ENCODE measurements at places on chromosomes 16 and 17.

- DNase-seq, result no peak
Observed at GRCh38 chr17:78125976-78126894, 2.3 kb downstream of the TMC6 start.

- no peak for DNase-seq
Observed at GRCh38 chr16:77500934-77501664, 66.3 kb upstream of the ADAMTS18 start.

- peak; percentile 45 for DNase-seq
Observed at GRCh38 chr17:66508896-66509844, 206.8 kb downstream of the PRKCA start.

GRCh38 chr17:530851-531250 lies 178.2 kb upstream of the RPH3AL start:
- no peak for DNase-seq

DNA sequence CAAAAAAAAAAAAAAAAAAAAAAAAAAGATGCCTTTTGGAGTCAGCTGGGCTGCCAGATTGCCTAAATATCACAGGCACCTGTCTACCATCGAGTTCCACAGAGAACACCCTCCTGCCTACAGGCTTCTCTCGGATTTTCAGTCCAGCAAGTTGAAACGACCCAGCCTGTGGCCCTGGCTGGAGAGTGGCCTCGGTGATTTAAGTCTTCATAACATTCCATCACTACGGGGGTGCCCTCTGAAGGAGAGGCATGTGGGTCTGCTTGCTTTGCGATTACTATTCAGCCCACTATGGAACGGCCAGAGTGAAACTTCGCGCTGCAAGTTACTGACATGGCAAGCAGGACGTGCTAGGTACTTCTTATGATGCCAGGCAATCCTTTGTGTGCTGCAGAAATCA lies 42.8 kb downstream of the MARCHF10 start:
- no peak for DNase-seq

DNA sequence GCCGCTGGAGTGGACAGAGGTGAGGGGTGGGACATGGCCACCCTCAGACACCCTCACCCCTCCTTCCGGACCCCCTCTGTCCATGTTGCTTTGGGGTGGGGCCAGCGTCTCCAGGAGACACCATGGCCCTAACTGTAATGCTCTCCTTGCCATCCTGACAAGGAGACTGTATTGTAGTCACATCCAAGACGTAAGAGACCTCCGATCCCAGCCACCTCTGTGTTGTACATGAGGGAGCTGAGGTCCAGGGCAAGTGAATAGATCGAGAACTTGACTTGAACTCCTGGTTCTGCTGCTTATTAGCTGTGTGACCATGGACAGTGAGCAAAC lies 30.2 kb downstream of the POLR3E start:
- DNase-seq, result no peak

DNA sequence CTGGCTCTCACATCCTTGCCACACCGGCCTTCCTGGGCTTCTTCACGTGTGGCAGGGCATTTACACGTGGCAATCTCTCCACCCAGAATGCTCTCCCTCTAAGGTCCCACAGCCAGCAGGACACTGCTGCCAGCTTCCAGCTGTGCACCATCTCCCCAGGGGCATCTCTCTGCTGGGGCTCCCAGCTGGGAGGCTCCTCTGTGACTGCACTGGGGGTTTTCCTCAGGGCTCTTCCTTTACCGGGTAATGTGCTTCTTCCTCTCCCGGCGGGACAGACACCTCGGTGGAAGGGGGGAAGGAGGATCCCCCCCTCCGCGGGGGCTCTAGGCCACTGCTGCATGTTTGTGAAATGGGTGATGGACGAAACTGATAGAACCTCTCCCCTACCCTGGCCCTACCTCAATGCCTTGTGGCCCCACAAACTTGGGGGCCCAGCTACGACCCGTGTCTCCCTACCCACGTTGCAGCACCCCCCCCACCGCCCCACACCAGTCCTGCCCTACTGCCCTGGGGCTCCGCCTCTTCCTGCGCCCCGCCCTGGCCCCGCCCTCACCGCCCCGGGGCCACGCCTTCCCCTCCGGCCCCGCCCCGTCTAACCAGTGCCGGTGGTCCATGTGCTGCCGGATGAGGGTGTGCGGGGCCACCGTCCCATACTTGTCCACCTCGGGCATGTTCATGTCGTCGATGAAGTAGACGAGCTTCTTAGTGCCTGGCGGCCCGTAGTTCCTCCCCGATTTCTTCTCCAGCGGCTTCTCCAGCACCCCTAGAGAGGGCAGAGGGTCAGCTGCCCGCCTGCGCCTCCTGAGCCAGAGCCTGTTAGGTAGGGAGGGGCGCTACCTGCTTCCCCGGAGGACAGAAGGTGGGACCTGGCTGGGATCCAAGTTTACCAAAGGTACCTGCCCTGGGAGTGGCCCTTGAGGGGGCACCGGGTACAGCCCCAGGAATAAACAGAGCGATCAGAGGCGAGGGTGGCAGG lies 92.6 kb downstream of the DNAH17 start:
- peak; percentile 60 for DNase-seq

DNA sequence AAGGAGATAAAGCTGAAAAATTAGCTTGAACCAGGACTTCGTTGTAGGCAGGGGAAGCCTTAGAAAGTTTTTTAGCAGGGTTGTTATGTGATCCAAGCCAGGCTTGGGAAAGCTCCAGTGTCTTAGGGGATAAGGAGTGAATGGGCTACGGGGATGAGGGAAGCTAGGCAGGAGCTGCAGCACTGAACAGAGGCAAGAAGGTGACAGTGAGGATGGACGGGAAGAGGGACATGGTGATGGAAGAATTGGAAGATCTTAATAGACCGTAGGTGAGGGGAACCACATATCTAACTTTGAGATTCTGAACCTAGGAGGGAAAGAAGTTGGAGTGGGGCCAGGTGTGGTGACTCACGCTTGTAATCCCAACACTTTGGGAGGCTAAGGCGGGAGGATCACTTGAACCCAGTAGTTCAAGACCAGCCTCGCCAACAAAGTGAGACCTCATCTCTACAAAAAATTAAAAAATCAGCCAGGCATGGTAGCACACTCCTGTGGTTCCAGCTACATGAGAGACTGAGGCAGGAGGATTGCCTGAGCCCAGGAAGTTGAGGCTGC lies 3.2 kb downstream of the RHBDL3 start:
- DNase-seq, result no peak

DNA sequence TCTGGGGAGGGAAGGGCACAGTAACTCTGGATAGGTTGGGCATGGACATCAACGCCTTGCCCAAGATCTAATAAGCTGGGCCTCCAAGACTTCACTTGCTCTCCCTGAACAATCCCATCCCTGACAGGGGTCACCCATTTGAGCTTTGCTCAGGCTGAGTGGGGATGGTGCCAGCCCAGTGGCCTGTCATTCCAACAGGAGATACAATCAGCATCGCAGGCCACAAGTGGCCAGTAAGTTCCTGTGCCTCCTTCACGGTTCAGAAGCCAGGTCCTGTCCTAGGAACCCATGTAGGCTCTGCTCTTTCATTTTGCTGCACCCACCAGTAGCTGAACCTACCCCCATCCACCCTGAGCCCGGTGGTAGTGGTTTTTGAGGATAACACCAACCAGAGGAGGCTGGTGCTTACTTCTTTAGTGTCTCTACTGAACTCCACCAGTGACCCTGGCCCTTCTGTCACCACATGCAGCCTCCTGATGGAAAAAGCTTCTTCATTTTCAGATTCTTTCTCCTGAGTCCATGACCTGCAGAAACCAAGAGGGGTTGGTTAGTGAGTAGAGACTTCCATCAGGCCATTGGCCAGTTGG lies 14.9 kb downstream of the PLEKHG4 start:
- DNase-seq, result no peak

DNA sequence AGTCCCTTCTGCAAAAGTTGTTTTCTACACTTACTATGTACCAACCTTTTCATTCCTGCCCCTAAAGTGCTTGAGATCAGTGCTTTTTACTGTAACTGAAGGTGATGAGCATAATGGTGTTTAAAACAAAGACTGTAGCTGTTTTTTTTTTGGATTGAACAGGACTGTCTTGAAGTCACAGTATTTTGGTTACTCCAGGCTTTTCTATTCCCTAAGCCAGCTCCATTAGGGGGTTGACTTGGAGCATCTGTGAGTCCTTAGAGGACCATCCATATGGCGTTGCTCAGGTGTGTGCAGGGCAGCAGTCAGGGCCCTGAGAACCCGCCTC lies 29.0 kb upstream of the LGALS9 start:
- DNase-seq, result no peak

DNA sequence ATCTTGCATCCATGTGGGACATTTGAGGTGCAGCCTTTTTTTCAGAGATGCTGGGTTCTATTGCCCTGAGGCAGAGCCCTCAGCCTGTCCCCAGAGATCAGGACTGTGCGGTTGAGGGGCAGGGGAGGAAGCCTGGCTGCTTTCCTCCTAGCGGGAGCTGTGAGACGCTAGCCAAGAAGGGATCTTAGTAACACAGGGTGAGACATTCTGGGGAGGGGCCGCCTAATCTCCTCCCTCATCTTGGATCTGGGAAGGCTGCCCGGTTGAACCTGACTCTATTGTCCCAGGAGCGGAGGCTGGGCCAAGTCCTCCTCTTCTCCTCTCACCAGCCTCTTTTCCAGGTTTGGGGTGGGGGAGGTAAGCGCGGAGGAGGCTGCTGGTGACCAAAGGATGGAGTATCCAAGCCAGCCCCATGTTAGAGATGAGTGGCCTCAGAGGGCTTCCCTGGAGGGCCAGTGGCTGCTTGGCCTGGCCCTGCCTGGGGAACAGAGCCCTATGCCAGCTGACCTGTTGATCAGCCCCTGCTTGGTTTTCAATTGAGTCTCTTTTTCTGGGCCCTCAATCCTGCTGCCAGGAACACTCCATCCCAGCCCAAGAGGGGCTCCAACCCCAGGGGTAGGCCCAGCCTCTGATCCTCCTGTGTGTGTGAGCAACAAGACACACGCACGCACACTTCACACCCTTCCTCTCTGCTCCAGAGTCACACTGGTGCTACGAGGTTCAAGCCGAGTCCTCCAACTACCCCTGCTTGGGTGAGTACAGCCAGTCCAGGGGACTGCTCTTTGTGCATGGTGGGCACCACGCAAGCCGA lies 5.0 kb downstream of the CA4 start:
- DNase-seq, result no peak

GRCh38 chr16:747978-748746 lies 7.4 kb upstream of the CIAO3 start:
- no peak for DNase-seq

- DNase-seq, result no peak
Observed at GRCh38 chr17:51231999-51232398, 27.9 kb downstream of the MBTD1 start.

All from stimulated activated CD4-positive, alpha-beta T cell treated with anti-CD3 and anti-CD28 coated beads, Interleukin-4, amount 100 ng/mL, for 1 hour (primary cell).